Activated CD4-positive, CD25-positive, alpha-beta regulatory T cell (primary cell): ENCODE measurements at places on chromosomes 11 and 22.

DNA sequence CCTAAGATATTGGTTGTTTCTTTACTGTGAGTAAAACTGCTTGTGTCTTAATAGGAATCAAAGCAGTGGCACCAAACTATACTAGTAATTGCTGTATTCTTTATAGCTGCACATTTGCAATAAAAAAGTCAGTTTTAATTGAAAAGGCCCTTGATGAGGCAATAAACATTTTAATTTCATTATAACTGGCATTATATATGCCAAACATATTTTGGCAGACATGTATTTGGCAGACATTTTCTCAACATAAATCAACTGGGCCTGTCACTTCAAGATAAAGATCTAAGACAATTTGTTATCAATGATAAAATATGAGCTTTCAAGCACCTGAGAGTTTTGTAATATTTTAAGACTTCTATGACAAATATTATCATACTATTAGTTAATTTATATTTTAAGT is 245.7 kb downstream of the SBF2 start:
- DNase-seq = no peak

- DNase-seq = no peak
Observed at GRCh38 chr22:46234969-46235368, 15.1 kb downstream of the CDPF1 start.

DNA sequence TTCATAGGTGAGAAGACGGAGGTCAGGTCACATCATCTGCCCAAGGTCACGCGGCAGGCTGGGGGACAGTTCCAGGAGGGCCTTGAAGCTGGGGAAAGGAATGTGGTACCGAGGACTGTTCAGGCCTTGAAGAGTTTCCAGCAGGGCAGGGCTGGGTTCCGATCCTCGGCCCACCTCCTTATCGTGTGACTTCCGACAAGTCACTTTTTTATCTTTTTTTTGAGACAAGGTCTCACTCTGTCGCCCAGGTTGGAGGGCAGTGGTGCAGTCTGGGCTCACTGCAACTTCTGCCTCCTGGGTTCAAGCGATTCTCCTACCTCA is 623 bp downstream of the NDUFS8 start:
- no peak for DNase-seq

- no peak for DNase-seq
Observed at GRCh38 chr11:105219269-105219668, 79.7 kb upstream of the CARD18 start.

DNA sequence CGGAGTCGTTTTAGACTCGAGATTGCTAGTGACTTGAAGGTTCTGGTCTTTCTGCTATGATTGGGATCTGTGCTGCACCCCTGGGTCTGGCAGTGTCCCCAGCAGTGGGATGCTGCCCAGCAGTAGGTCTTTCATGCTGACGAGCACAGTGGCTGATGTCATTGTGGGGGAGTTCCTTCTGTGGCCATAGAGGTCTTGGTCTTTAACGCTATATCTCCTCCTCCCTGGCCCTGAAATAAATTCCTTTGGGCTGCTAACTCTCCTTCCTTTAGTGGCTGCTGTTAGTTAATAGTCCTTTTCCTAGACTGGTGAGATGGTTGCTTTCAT is 136.3 kb downstream of the TEAD1 start:
- DNase-seq = no peak

DNA sequence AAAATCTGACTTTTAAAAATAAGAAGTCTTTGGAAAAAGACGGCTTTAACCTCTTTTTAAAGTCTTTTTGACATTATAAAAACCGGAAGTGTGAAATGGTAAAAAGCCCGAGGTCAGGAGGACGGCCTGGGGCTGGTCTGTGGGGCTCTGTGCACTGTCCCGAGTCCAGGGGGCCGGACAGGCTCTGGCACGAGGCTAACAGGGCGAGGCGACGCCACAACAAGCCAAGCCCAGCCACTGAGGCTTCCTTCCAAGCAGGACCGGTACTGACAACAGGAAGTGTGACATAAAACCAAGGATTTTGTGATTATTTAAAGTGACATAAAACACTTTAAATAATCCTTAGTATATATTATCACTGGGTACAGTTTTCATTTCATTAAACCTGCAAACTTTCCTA is 39.2 kb downstream of the BRD1 start:
- no peak for DNase-seq

DNA sequence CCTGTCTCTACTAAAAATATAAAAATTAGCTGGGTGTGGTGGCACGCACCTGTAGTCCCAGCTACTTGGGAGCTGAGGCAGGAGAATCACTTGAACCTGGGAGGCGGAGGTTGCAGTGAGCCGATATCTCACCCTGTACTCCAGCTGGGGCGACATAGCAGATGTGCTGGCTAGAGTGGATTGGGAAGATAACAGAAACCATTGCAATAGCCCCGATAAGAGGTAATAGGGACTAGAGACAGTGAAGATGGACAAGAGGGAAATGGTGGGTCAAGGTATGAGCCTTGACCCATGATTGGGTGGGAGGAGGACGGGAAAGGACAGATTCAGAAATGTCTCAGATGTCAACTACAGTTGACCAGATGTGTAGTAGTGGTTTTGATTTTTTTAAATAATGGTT is 6.1 kb downstream of the SWAP70 start:
- no peak for DNase-seq

DNA sequence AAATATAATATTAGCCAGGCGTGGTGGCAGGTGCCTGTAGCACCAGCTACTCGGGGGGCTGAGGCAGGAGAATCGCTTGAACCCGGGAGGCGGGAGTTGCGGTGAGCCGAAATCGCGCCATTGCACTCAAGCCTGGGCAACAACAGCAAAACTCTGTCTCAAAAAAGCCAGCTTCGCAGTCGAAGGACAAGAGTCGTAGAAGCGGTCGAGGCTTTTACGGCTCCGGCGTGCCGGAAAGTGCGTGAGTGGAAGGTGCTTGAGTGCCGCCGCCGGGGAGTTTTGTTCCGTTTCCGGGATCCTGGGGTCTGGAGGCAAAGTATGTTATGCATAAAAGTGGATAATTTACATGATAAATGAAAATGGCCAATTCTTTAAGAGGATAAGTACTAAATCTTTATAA is 43.6 kb downstream of the SYN3 start:
- no peak for DNase-seq

DNA sequence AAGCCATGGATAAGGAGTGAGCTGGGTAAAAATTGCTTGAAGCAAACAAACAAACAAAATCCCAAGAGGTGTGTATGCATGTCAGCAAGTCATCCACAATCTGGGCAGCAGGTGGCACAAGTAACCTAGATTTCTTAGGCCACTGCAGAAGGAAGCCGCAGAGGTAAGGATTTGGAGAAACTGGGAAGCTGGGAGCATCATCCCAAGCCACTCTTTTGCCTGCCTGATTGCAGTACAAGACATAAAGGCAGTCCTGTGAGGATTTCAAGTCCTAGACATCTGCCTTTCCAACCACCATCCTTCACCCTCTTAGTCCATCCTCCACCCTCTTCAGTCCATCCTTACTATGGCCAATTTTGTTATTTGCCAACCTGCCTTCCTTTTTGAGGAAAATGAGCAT is 67.2 kb upstream of the BMAL1 start:
- no peak for DNase-seq
